ENCODE measurements at places on chromosomes 5 and 9.

GRCh38 chr5:181173027-181173419 is 25.6 kb downstream of the OR2V2 start:
- no peak for DNase-seq

- no peak for DNase-seq
Measured at GRCh38 chr9:88179062-88179521, 40.8 kb upstream of the SPATA31C2 start.

DNA sequence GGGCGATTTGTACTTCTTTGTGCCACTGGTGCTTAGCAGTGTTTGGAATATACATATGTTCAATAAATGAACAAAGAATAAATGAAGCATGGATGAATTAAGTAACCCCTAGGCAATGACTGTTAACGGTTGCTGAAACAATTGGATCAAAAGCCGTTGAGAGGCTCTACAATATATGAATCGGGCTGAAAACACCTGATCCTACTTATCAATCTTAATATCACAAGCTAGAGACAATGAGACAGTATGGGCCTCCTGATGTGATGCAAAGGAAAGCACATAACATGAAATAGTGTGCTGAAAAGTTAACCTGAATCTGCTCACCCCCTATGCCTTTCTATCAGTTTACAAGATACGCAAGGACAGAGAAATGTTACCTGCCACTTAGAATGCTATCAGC is 410.3 kb upstream of the RGMB start:
- DNase-seq: no peak

DNA sequence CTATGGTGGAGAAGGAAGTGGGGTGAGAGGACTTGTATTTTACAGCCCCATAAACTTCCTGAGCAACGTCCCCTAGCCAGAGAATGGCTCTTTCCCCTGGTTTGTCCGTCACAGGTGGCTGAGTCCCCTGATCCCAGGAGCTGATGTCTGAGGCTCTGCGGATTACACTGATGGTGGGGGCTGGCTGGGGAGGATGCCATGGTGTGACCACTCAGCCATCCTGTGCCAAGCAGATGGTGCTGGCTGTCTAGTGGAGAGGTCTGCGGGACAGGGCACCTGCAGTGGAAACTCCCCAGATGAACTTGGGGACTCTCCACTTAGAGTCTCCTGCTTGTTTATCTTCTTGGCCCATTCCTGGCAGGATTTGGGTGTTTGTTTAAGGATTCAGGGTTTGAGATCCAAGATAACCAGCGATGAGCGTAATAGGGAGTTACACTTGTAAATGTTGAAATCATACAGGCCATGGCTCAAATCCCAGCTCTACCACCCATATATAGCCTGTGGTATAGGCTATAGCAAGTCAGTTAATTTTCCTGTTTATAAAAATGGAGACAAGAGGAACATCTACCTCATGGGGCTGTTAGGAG is 4.7 kb upstream of the PTGS1 start:
- DNase-seq: no peak

DNA sequence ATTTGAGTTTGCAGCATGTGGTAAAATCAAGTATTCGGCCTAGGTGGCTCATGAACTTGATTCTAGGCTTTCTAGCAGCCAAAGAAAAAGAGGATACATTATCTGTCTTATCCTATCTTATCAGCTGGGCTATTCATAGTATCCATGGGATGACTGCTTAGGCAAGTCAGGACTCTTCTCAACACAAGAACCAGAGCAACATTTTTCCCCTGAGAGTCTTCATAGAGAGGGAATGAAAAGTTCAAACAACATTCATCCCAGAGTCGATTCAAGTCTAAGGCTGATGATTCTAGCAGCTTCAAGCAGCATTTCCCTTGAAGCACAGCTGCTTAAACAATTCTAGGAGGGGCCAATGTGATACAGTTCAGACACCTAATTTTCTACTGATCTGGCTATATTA is 3.0 kb downstream of the S100Z start:
- no peak for DNase-seq

- peak; percentile 48 for DNase-seq
Measured at GRCh38 chr5:1343931-1344901, 683 bp downstream of the CLPTM1L start.

- peak; percentile 30 for DNase-seq
Measured at GRCh38 chr5:10289353-10289752, 18.3 kb downstream of the CMBL start.

GRCh38 chr5:100444961-100445360 is 90.2 kb upstream of the FAM174A start:
- no peak for DNase-seq

DNA sequence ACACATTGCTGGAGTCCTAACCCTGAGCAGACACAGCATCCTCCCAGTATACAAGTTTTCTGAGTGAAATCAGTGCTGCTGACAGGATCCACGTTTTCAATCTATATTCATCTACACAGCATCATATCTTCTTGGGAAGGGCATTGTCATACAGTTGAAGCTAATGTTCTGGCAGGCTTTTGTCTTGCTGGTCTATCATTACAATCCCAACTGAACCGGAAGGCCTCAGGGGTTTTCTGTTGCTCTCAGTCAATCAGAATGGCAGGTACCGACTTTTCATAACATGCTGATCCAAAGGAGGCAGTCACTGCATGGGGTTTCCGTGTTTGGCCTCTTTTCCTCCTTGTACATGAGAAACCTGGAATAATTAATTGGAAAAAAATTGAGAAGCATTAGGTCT is 2118.8 kb upstream of the WWC1 start:
- DNase-seq: no peak

GRCh38 chr5:179766021-179766725 is 27.6 kb upstream of the LTC4S start:
- DNase-seq: no peak

- DNase-seq: no peak
Measured at GRCh38 chr5:38162625-38163024, 95.7 kb upstream of the EGFLAM start.

DNA sequence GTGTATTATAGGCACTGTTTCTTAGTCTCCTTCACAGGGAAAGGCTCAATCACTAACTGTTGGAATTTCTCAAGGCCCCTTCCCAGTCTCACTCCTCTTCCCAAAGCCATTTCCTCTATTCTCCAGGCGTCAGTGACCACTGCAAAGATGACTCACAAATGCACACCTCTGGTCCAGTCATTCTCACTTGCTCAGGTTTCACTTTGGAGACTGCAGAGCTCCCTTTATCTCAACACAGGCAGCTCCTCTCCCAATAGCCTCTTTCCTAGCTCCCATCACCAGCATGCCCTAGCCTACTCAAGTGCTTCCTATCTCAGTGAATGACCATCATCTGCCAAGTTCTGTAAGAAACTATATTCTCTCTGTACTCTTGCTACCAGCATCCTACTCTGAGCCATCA is 323.6 kb downstream of the NTRK2 start:
- DNase-seq: no peak

DNA sequence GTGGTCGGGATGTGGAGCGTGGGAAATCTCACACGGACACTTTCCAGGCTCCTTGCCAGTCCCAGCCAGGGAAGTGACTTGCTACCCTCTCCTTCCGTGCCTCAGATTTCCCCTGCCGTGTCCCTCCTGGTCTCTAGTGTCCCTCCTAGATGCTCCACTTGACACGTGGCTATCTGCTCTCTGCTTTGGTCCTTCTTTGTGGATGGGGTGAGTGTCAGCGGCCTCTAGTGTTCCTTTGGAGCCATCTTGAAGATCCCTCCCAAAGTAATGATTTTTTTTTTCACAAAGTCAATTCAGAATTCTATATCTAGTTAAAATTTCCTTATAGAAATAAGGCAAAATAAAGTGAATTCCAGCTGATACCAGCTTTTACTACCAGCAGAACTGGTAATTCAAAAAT is 117.7 kb downstream of the MRPL36 start:
- peak; percentile 52 for DNase-seq

GRCh38 chr5:29077451-29077850 is 2039.1 kb upstream of the CDH9 start:
- DNase-seq: no peak

DNA sequence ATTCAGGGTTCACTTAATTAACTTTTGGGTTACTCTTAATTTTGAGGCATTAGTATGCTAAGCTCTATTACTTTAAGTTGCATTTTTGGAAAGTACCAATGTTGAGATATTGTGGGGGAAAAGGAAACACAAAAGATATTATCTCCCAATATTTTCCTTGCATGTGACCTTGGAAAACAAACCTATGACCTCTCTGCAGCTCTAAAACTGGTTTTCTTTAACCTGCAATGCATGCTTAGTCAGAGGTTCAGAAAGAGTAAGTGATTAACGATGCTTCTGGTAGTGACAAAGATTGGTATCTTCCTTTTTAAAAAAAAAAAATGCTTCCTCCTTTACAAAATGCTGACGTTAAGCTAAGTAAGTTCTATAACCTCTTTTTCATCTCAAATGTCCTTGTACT is 44.9 kb upstream of the CDH18 start:
- peak; percentile 29 for DNase-seq

DNA sequence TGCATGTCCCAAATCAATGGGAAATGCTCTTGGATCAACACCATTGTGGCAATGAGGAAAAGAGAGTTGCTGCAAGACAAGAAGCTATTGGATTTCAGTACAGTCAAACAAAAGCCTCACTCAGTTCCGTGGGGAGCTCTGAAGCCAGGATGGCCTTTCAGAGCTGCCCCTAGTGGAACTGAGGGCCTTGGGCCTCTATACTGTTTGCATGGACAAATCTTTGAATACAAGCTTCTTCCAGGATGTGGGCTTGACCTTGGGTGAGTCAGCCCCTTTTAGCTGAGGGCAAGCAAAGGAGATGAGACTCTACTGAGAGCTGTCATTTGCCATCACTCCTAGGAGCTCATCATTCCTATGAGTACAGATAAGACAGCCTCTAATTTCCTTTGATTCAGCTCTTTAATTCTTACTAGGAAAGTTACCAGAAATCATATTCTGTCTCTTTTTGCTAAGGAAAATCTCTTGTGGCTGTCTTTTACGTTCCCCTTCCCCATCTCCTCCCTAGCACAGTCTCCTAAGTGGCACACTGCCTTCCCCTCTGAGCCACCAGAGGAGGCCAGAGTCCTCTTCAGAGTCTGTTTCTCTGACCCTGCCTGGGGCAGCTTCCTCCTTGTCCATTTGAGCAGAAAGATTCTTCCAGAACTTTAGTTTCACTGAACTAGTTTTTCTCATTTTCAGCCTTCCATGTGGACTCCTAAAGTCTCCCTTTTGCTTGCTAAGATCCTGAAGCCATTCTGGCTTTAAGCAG is 168.8 kb upstream of the POC5 start:
- DNase-seq: peak; percentile 12

DNA sequence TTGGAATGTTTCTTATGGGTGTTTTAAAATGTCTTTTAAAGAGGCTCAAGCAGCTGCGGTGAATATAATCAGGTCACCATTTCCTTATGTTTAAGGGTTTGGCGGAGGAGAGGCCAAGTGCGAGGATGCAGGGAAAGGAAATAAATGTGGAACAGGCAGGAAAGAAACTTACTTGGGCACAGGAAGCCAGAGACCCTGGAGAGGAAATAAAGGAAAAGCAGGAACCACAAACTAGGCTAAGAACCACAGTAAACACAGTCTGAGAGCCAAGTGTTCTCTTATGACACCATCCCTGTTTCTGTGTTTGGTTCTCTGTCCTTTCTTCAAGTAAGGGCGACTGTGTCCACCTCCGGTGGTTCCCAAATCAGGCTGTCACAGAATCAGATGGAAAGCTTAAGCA is 166.5 kb downstream of the C9orf152 start:
- DNase-seq: no peak

- no peak for DNase-seq
Measured at GRCh38 chr5:60092671-60093422, 199.3 kb upstream of the PDE4D start.
